Activated CD8-positive, alpha-beta memory T cell treated with anti-CD3 and anti-CD28 coated beads for 4 hours (primary cell): ENCODE measurements at places on chromosomes 3 and 15.

- no peak for DNase-seq
Observed at GRCh38 chr15:29665444-29666003, 156.7 kb downstream of the TJP1 start.

GRCh38 chr3:118406562-118406961 lies 628.1 kb downstream of the IGSF11 start:
- DNase-seq: no peak

GRCh38 chr3:160886421-160886820 lies 130.4 kb downstream of the PPM1L start:
- no peak for DNase-seq

DNA sequence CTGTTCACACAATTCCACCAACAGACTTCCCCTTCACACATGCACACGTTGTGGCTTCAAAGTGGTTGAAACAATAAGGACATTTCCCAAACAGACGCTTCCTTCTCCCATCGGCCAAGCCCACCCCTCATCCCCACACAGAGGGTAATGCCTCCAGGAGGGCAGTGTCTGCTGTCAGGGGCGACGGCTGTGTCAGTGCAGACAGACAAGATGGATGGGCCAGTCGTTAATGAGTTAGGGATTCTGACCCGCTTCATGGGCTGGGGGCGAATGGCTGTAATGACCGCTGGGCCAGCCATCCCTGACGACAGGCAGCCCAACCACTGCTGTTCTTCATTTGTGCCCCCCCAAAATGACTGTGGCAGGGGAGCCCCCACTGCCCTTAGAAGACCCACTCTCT lies 20.2 kb upstream of the SKIC8 start:
- no peak for DNase-seq

DNA sequence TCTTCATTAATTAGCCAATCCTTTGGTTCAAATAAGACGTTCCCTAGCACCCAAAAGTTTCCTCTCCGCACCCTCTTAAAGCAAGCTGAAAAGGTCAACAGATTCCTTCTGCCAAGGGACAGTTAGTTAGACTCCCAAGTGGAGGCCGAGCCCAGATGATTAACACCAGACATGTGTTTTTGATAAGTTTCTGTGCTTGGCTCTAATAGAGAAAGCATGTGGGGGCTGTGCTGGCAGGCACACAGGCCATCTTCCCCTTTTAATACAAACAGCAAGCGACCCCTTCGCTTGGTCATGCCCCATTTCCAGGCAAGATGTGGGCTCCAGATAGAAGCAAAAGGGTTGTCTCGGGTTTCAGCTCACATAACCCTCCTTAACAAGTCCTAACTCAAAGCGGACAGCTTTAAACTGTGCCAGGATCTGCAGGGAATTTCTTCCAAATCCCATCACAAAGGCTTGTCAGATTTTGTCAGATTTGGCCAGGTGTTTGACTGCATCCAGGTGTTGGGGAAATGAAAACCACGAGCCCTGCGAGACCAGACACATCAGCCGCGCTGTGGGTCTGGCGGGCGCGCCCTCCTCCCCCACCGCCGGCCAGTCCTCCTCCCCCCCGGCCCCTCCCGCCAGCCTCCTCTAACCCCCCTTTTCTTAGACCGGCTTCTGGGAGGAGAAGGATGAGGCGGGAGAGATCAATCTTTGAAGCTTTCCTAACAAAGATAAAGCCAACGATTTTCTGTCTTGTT lies 3.3 kb downstream of the HES1 start:
- DNase-seq: no peak

- DNase-seq: no peak
Observed at GRCh38 chr3:195031574-195032003, 239.4 kb downstream of the XXYLT1 start.

- DNase-seq: no peak
Observed at GRCh38 chr3:128775906-128776542, 50.0 kb downstream of the RAB7A start.

- DNase-seq: no peak
Observed at GRCh38 chr3:4981294-4981664, 2.0 kb downstream of the BHLHE40 start.

DNA sequence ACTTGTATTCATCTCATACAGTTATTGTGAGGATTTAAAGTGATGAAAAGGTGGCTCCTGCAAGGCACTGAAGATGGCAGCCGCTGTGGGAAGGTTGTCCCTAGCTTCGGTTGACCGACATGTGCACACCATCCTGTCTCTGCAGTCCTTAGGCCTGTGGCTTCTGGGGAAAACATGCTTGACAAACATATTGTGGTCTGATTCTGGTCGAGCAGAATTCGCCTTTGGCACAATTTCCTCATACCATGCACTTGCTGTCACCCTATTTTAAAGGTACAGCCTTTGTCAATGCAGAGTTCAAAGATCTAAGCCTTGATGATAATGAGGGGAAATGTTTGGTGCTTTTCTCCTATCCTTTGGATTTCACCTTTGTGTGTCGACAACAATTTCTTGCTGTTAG lies 50.9 kb downstream of the PRICKLE2 start:
- DNase-seq: no peak

GRCh38 chr3:68963891-68964290 lies 31.5 kb upstream of the TAFA4 start:
- no peak for DNase-seq

GRCh38 chr3:71831599-71831998 lies 46.7 kb upstream of the PROK2 start:
- no peak for DNase-seq

GRCh38 chr3:70992562-70993204 lies 590.8 kb downstream of the FOXP1 start:
- no peak for DNase-seq

GRCh38 chr3:177438596-177439220 lies 241.4 kb upstream of the TBL1XR1 start:
- DNase-seq: no peak

- no peak for DNase-seq
Observed at GRCh38 chr15:79516155-79516554, 84.0 kb downstream of the MINAR1 start.
